Large intestine (tissue), 12 donors: ENCODE measurements at places on chromosomes 16 and 17. TPM values are rescaled to one million over a fixed set of nuclear protein-coding genes. Genes with fewer than 3 reads are reported as not detected.

GRCh38 chr16:67770346-67770991 is 35.9 kb downstream of the RANBP10 start:
- no peaks in the 10 kb centered on the region for H3K4me1 ChIP-seq
- no peak for DNase-seq
- H3K27me3 ChIP-seq: no peaks in the 10 kb centered on the region
- H3K36me3 ChIP-seq: peaks cover 18% of the 10 kb centered on the region
- H3K4me3 ChIP-seq: no peak overlapping the region

The KRTAP2-2 gene
- not detected for polyA plus RNA-seq

DNA sequence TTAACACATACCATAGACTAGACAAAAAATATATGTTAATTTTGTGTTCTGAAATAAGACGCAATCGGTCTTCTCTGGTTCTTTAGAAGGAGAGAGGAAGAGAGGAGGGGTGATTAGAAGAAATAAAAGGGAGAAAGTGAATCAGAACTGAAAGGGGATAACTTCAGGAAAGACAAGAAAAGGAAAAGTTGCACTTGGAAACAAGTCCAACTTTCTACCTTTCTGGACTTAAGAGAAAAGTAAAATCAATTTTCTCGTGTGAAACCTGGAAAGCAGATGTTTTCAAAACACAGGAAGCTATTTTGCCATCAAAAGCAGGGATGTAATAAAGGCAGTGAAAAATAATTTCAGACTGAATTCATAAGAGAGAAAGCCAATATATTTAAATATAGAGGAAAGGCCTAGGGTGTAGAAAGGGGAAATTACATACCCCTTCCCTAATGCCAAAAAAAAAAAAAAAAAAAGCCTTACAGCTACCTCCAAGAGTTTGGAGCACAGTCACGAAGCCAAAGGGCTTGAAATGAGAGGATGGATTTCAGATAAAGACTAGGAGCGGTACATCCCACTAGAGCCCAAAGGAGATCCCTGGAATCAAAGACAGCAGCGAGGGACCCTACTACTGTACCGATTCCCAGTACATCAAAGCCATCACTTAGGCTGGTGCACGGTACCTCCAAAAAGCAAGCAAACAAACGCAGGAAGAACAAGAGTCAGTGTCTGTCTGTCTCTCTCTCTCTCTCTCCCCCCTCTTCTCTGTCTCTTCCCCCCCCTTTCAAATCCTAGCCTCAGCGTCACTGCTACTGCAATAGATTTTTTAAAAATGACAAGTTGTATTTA is 12.1 kb upstream of the ZFHX3 start:
- H3K27me3 ChIP-seq: peaks cover 32% of the 10 kb centered on the region
- no peak for DNase-seq
- H3K36me3 ChIP-seq: no peaks in the 10 kb centered on the region

DNA sequence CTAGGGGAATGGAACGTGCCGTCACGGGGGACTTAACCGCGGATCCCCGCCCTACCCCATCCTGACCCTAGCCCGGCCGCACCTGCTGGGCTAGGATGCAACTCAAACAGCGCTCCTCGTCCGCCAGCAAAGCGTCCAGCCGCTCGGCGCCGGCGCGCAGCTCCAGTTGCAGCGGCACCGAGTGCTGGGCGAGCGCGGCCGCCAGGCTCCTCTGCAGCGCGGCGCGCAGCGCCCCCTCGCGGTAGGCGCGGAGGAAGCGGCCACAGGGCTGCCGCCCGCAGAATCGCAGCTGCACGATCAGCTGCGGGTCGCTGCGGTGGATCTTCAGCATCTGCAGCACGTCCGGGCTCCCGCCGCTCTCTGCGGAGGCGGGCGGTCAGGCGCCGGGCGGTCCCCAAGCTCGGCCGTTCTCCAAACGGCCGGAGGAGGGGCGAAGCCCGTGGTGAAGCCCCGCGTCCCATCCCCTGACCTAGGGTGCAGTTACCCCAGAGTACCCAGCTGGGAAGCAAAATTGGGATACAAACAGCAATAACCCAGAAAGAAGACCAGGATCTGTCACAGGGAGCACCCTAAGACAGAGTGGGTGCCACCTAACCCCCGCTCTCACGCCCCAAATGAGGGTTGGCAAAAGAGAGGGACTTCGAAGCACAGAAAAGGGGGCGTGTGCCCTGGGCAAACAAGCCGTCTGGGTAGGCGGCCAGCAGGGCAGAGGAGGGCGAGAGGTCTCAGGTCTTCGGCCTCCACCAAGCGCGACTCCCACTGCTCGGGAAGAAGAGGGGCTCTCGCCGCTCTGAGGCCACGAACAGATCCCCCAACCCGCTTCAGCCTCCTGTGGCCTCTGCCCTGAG is 4.2 kb downstream of the TRADD start:
- peaks cover 23% of the 10 kb centered on the region for H3K4me1 ChIP-seq
- H3K36me3 ChIP-seq: no peaks in the 10 kb centered on the region

GRCh38 chr16:81711657-81712319 is 67.3 kb upstream of the PLCG2 start:
- no peak overlapping the region for H3K27ac ChIP-seq
- no peak for DNase-seq
- no peaks in the 10 kb centered on the region for H3K27me3 ChIP-seq
- H3K36me3 ChIP-seq: peaks cover 42% of the 10 kb centered on the region
- H3K4me3 ChIP-seq: no peak overlapping the region

DNA sequence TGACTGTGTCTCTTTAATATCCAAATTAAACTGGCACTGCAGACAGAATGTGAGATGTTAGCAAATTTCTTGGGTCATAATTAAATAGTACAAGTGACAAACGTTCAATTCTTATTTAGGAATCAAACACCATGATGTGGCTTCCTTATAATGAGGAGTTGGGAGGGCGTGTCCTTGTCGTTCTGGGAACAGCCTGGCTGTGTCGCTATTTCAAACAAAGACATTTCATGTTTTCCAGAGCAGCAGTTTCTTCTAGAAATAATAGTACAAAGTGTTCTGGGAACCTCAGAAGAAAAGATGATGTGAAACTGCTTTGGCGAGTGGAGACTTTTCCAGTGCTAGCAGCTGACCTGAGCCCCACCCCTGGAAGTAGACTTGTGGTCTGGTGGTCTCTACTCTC is 301.7 kb upstream of the N4BP1 start:
- no peak overlapping the region for H3K4me3 ChIP-seq
- H3K4me1 ChIP-seq: no peaks in the 10 kb centered on the region
- H3K27ac ChIP-seq: no peak overlapping the region

The CCDC200 gene
- polyA plus RNA-seq: 47.1 TPM

DNA sequence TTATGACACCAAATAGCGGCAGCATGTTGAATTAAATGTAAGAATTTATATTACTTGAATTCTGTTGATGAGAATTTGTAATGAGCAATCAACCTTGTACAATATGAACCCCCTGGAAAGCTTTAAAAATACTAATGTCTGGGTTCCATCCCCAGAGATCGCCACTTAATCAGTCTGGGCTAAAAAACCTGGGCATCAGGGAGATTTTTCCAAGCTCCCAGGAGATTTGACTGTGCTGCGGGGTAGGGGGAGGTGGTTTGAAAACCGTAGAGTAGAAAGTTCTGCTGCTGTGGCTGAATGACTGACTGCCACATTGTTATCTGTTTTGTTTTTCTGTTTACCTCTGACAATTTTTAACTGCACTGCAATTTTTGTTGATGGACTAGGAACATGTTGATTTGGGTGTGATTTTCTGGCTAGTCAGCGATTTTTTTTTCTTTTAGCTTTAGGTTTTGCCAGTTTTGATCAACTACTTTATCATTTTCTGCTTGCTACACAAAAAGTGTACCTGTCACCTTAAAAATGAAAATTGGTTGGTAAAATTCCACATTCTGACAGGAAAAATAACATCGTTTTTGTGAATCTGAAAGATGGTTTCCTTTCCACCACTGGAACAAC is 79.3 kb downstream of the PCTP start:
- no peaks in the 10 kb centered on the region for H3K36me3 ChIP-seq
- DNase-seq: no peak
- no peak overlapping the region for H3K4me3 ChIP-seq
- H3K4me1 ChIP-seq: no peaks in the 10 kb centered on the region
- no peak overlapping the region for H3K27ac ChIP-seq
- H3K27me3 ChIP-seq: no peaks in the 10 kb centered on the region

The WSCD1 gene
- polyA plus RNA-seq: 1.9 TPM

The CACNG3 gene
- polyA plus RNA-seq: 0.01 TPM

DNA sequence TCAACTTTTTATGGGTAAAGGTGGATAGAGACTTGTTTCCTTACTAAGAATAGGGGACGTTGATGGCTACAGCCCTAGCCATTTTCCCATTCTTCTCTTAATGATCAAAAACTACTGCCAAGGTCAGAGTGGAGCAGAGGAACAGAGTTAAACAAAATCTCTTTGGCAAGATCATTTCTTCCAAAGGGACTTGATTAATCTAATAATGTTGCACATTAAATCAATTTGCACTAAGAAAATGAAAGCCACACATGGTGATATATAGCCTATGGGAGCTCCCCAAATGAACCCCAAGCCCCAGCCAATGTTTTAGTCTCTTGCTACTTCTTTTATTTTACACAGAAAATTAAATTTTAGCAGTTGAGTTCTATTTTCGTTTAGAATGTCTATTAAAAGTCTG is 954.5 kb upstream of the SOX9 start:
- no peak for DNase-seq
- H3K4me3 ChIP-seq: no peak overlapping the region
- peaks cover 10% of the 10 kb centered on the region for H3K27me3 ChIP-seq
- no peak overlapping the region for H3K27ac ChIP-seq

DNA sequence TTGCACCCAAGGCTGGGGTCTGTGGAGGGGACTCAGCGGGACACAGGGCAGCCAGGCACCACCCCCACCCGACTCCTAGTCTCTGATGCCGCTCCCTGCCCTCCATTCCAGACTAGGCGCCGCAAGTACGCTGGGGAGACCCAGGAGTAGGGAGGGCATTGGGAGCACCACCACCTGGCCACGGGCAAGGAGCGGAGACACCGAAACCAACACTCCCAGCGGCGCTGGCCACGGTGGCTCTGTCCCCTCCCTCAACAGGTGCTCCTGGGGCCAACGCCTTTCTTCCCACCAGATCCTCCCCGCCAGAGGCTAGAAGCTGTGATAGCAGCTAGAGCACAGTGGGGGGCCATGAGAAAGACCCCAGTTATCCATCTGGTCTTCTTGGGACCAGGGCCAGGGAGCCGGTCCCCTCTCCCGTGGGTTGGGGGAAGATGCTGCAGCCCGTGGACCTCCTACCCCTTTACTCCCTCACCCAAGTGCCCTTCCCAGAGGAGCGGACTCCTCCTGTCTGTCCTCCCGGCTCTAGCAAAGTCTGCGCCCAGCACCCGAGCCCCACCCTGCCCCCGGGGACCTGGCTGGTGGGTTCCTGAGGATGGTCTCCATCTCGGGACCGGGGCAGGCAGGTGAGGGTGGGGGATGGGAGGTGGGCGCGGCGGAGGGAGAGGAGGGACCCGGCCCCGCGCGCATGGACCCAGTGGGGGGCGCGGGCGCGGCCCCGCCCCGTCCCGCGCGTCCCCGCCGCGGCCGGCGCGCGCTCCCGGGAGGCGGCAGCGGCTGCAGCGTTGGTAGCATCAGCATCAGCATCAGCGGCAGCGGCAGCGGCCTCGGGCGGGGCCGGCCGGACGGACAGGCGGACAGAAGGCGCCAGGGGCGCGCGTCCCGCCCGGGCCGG is at the start of gene SYNGR3:
TSS of gene SYNGR3 (plus strand) at position 762 of the 892 bp plus-strand sequence. CDS start 133 bp downstream, outside the sequence.
- DNase-seq: no peak
- peak within 1 kb of the TSS; percentile 33 for H3K4me3 ChIP-seq
- H3K36me3 ChIP-seq: peaks cover 23% of the 10 kb centered on the region
- H3K27me3 ChIP-seq: peaks cover 30% of the 10 kb centered on the region
- H3K27ac ChIP-seq: no peak within 1 kb of the TSS

The TCAP gene
- polyA plus RNA-seq: 2.2 TPM

DNA sequence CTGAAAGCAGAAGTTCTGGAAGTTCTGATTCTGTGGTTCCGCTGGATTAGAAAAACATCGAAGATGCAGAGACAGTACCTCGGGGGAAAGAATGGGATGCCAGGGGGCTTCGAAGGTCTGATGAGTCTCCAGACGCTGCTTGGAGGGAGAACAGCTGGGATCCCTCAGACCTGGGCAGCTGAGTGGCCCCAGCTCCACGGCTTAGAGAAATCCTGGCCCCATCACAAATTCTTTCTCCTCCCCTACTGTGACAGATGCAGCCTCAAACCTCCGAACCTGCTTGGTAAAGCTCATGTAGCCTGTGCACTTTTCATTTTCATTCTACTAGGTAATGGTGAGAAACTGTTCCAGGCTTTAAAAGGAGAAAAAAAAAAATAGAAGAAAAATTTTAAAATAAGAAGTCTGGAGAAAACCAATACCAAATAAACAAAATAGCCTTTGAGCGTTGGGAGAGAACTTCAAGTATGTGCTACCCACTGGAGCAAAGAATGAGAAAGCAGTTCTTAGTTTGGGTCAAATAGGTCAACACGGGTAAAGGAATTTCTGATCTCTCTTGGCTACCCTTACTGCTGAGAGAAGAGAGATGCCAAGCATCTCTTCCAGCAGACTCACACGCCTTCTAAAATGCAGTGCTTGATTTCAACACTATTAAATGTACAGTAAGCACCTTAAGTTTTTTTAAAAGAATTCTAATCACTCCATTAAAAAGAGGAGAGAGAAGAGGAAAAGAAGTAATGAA is 19.9 kb downstream of the MAF start:
- no peak overlapping the region for H3K27ac ChIP-seq
- H3K36me3 ChIP-seq: no peaks in the 10 kb centered on the region
- H3K27me3 ChIP-seq: no peaks in the 10 kb centered on the region
- no peak overlapping the region for H3K4me3 ChIP-seq

GRCh38 chr16:49349446-49350168 is 24.0 kb upstream of the C16orf78 start:
- H3K4me3 ChIP-seq: no peak overlapping the region
- H3K27ac ChIP-seq: no peak overlapping the region
- H3K4me1 ChIP-seq: no peaks in the 10 kb centered on the region
- H3K36me3 ChIP-seq: no peaks in the 10 kb centered on the region
- DNase-seq: no peak
- H3K27me3 ChIP-seq: peaks cover 29% of the 10 kb centered on the region
